ENCODE measurements at places on chromosomes 1 and 21.

- no peak for DNase-seq
Observed at GRCh38 chr1:67338642-67339041, 31.0 kb downstream of the IL12RB2 start.

DNA sequence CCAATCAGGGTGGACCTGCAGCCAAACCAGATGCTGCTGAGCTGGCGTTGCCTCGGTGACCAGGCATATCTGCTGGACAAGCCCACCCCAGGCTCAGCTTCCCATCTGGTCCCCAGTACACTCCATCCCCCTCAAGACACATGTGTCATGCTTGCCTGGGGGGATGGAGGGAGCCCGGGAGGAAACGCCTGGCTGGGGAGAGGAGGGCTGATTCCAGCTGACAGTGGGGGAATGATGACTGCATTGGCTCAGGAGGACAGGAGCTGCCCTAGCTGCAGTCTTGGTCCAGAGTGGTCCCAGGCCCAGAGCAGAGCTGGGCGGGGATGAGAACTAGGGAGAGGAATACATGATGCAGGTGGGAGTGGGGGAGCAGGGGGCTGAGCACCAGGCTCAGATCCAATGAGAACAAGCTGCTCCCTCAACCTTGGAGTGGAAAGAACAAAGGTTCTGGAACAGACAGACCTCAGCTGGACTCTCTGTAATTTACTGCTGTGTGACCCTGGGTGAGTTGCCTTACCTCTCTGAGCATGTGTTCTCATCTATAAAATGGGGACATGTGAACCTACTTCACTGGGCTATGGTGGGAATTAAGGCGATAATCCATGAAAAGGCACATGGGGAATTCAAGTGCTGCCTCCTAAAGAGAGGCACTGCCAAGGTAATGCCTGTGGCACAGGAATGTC lies 23.1 kb upstream of the ECE1 start:
- DNase-seq, result no peak

DNA sequence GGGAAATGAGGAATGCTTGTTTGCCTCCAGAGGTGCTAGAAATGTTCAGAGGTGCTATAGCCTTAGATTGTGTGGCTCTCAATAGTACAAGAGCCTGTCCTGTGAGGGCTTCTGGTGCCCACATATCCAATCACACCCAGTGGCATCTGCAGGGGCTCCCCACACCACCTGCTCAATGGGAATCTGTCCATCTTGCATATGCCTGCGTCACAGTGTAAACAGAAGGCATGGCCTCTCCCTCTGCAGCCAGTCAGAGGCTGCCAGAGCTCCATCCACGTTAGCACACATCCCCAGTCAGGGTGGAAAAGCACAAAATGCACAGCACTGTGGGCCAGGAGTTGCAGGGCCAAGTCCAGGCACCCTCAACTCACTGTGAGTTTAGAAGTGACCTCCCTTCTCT lies 113.6 kb upstream of the GRIK3 start:
- no peak for DNase-seq

DNA sequence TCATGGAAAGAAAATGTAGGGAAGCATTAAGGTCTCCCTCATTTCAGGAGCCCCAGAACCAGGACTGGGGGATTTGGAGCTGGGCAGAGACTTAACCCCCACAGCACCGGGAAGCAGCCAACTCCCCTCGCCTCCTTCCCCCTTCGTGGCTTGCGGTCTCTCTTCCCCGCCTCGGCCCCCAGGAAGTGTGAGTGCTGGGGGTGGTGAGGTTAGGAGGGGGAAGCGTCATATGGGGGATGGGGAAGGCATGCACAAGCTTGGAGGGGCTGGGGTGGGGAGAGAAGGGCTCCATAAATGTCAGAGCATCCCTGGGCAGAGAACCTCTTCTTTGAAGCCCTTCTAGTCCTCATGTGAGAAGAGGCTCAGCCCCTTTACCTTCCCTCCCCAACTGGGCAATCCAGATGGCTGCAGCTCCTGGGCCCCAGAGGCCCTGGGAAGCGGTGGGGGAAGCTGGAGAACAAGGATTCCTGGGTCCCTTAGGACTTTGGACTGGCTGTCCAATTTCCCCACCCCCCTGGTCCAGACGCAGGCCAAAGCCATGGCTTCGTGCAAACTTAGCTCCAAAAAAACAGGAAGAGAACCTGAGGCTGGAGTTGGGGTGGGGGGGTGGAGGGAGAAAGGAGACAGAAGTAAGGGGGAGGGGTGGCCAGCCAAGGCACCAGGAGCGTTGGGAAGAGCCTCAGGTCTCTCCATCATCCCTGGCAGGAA lies 7.8 kb downstream of the ZBTB7B start:
- DNase-seq, result no peak

- DNase-seq, result no peak
Observed at GRCh38 chr1:233843525-233844204, 60.8 kb upstream of the SLC35F3 start.

DNA sequence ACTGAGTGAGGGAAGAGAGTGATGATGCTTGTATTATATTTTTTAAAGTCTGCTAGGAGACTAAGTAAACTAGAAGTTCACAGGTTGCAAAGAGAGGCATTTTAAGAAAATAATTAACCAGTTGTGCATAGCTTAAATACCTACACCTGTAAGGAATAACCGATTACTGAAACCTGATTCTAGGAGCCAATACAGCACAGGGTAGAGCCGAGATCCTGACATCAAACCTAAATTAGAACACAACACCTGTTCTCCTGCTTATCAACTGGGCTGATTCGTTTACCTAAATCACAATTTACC lies 54.8 kb downstream of the EPRS1 start:
- no peak for DNase-seq

GRCh38 chr1:175073061-175073460 lies 5.4 kb downstream of the TNN start:
- peak; percentile 21 for DNase-seq

DNA sequence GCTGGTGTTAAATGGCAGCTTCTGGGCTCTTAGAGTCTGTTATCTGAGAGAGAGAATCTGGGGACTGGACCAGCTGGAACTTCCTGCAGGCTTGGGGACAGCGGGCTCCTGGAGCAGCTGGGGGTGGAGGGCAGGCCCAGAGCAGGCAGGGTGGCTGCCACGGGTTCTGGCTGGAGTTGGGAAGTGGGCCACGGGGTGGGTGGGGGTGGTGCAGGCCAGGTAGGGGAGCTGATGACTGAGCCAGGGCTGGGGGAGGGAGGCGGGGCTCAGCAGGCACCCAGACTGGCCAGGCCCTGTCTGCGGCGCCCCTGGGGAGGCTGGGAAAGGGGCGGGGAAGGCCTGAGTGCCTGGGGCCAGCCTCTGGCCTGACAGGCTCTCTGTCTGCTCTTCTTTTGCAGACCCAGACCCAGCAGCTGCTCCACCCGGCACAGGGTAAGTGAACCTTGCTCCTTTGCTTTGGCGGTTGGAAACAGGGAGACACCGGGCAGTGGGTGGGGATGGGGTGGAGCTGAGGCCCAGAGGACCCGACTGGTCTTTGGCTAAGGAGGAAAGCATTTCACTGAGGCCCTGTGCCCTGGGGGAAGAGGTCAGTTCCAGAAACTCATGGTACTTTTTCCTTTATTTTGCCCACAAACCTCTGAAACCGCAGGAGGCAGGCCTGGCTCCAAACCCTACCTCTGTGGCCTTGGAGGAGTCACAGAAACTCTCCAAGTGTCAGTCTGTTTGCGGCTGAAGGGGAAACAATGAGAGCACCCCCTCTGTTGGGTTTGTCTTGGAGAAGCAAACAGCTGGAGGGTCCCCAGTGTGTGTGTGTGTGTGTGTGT lies 48.8 kb downstream of the ARHGEF10L start:
- DNase-seq, result peak; percentile 43

DNA sequence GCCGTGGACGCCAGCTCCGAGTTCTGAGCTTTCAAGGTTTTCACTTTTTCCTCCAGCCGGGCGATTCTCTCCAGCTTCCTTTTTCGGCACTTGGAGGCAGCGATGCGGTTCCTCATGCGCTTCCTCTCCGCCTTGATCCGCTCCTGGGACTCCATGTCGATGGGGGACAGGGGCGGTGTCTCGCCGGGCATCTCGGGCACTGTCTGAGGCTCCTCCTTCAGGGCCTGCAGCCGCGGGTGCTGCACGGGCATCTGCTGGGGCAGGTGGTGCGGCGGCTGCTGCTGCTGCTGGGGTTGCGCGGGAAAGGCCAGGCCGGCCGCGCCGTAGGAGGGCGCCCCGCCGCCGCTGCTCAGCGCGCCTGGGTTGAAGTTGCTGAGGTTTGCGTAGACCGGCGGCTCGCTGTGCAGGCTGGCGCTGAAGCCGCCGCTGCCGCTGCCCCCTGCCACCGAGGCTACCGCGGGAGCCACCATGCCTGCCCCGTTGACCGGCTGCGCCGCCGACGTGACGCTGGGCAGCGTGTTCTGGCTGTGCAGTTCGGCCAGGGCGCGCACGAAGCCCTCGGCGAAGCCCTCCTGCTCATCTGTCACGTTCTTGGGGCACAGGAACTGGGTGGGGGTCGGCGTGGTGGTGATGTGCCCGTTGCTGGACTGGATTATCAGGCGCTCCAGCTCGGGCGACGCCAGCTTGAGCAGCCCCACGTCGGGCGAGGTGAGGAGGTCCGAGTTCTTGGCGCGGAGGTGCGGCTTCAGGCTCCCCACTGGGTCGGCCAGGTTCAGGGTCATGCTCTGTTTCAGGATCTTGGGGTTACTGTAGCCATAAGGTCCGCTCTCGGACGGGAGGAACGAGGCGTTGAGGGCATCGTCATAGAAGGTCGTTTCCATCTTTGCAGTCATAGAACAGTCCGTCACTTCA lies 1.4 kb downstream of the JUN start:
- DNase-seq, result peak; percentile 53

GRCh38 chr1:87980494-87980893 lies 651.8 kb downstream of the LMO4 start:
- no peak for DNase-seq

- no peak for DNase-seq
Observed at GRCh38 chr1:237235091-237235490, 193.1 kb downstream of the RYR2 start.

GRCh38 chr1:117171900-117172511 lies 38.7 kb downstream of the VTCN1 start:
- peak; percentile 90 for DNase-seq

DNA sequence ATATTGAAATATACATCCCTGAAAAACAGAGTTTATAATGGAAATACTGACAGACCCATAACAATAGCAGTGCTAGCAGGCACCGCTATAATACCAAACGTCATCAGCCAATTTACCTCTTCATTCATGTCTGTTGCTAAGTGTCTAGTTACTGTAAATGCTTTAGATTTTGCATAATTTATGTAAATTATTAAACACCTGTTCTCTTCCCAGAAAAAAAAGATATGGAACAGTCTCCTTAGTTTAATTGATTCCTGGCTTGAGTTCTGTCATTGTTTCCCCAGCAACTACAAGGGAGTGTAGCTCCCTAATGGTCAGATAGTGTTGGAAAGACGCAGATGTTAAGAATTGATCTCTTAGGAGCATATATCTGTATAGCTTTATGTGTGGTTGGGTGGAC lies 817.9 kb upstream of the ADGRL2 start:
- DNase-seq, result no peak

- no peak for DNase-seq
Observed at GRCh38 chr1:89724369-89725010, 91.6 kb downstream of the LRRC8C start.

- DNase-seq, result no peak
Observed at GRCh38 chr1:238370599-238370998, 479.9 kb upstream of the ZP4 start.

- peak; percentile 63 for DNase-seq
Observed at GRCh38 chr1:48469616-48470480, 2.2 kb downstream of the SPATA6 start.

DNA sequence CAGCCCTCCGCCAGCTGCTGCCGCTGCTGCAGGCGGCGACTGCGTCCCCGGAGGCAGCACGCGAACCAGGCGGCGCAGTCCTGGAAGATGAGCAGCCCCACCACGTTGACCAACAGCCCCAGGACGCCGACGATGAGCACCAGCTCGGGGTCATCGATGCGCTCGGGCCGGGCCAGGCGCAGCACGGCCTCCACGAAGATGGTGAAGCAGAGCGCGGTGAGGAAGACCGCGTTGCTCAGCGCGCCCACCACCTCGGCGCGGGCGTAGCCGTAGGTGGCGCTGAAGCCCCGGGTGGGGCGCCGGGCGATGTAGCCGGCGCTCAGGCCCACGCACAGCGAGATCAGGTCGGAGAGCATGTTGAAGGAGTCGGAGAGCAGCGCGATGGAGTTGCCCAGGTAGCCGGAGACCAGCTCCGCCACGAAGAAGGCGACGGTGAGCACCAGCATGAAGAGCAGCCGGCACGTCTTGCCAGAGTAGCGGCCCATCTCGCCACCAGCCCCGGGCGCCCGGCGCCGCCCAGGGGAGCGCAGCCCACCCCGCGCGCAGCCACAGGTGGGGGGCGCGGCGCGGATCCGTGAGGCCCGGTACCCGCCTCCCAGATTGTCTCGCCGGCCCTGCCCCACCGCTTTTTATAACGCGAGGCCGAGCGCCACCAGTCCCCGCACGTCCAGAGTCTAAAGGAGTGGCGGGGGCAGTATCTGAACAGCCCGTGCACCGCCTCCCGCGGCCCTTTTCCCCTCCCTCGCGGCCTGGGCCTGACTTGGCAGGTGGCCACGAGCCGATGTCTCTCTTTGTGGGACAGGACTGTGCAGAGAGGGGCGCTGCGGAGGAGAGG lies at the start of gene SLC30A10:
Gene SLC30A10, minus strand, starts transcription at position 602 of the 835 bp plus-strand sequence. Its CDS starts 117 bp downstream, at position 485.
- peak; percentile 58 for DNase-seq

DNA sequence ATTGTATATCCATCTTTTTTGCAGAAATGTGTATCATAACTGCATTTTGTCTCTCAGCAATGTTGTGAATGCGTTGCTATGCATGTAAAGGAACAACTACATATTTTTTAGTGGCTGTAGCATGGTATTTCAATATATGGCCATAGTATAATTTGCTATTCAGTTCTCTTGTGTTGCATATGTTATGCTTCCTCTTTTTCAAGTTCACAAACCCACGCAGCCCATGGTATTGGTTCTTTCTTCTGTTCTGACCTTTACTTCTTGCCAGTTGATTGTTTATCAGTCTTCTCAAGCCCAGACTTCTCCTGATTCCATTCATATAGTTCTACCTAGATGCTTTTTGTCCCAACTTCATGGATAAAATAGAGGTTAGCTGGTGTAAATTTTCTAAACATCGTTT lies 6.1 kb downstream of the SLC22A15 start:
- no peak for DNase-seq

- no peak for DNase-seq
Observed at GRCh38 chr1:181114574-181115367, 26.3 kb downstream of the IER5 start.

DNA sequence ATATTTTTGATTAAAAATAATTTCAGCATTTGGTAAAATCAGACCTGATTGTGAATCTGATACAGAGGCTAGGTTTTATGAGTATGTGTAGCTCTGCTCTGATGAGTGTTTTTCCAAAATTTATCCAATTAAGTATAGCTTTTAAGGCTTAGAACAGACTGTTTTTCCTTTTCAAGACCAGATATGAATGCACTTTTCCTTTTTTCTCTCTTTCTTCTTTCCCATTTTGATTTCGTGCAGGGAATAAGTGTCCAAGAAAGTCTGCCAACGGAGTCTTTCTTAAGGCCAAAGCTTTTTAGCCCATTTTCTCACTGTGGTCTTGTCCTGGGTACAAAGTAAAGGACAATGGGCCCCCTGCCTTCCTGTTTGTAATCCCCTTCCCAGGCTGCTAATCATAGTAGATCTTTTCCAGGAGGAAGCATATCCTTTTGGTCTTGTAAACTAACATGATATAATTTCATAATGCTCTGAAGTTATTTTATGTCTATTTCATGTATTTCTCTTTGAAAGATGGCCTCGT lies 2.9 kb downstream of the KIF1B start:
- DNase-seq, result no peak
